ENCODE measurements at places on chromosomes 6 and 20.

GRCh38 chr6:162345051-162345511 lies 382.5 kb downstream of the PRKN start:
- DNase-seq, result no peak
- no peak overlapping the region for H3K27ac ChIP-seq
- H3K4me3 ChIP-seq, result no peak overlapping the region
- H3K4me1 ChIP-seq, result no peaks in the 10 kb centered on the region
- no peaks in the 10 kb centered on the region for H3K36me3 ChIP-seq
- H3K27me3 ChIP-seq, result no peaks in the 10 kb centered on the region

DNA sequence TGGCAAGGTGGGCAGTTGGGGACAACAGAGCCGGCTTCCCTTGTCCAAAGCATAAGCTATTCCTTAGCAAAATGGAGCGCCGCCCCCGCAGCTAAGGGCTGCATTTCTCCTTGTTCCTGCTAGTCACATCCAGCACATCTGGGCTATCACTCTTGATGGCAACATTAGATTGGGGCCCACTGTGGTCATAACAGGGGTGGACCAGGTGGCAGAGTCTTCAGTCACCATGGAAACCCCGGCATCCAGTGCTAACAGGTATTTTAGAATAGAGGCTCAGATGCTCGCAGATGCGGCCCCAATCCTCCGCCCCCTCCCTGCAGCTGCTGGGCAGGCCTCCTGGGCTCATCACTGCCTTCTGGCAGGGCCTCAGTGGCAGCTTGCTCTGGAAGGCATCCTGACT lies 168.2 kb upstream of the PROKR2 start:
- peak overlapping the region; percentile 59 for H3K27ac ChIP-seq
- peaks cover 27% of the 10 kb centered on the region for H3K27me3 ChIP-seq

DNA sequence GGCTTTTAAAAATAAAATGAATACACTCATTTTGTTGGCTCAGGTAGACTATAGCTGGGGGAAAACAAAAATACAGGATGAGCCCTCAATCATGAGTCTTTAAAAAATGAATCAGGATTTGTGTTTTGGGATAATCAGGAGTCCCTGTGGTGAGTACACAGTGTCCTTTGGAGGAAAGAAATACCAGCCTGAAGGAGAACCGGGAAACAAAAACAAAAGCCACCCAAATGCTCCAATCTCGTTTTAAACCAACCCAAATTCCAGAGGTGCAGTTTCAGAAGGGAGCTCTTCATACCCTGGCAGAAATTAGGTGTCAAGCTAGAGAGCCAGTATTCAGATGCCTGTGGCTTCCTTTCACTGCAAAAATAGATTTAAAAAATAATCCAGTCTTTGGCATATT lies 23.3 kb upstream of the FOXA2 start:
- no peak overlapping the region for H3K27ac ChIP-seq
- H3K27me3 ChIP-seq, result peaks cover 28% of the 10 kb centered on the region
- no peaks in the 10 kb centered on the region for H3K4me1 ChIP-seq
- H3K4me3 ChIP-seq, result no peak overlapping the region
- no peak for DNase-seq

GRCh38 chr20:54025251-54025771 lies 45.1 kb downstream of the BCAS1 start:
- no peaks in the 10 kb centered on the region for H3K36me3 ChIP-seq
- H3K4me1 ChIP-seq, result peaks cover 48% of the 10 kb centered on the region
- H3K4me3 ChIP-seq, result peak overlapping the region; percentile 43

Measured in nephron progenitor cell (in vitro differentiated cells).